Bladder microvascular endothelial cell (primary cell): ENCODE measurements at places on chromosomes 5 and 9. TPM values are rescaled to one million over a fixed set of nuclear protein-coding genes. Genes with fewer than 3 reads are reported as not detected.

Gene PRRX2
- total RNA-seq, result 0.16 TPM in 1 of 2 replicates, not detected in the other

Gene GLRA1
- not detected in 2 replicates for total RNA-seq

Gene ELL2
- 8.1 and 13.3 TPM in 2 replicates for total RNA-seq

Gene SLC36A2
- not detected in 2 replicates for total RNA-seq

Gene TSSK1B
- not detected in 2 replicates for total RNA-seq

Gene ANKRD34B
- not detected in 2 replicates for total RNA-seq

Gene NSA2
- 59.3 and 75.6 TPM in 2 replicates for total RNA-seq
